K562 (cell line): ENCODE measurements at places on chromosomes 11 and 22. TPM values are rescaled to one million over a fixed set of nuclear protein-coding genes. Genes with fewer than 3 reads are reported as not detected.

GRCh38 chr11:17734986-17735817 is 621 bp downstream of the KCNC1 start:
- DNase-seq, result peak; percentile 71

- DNase-seq, result no peak
These were observed 113.1 kb downstream of the RBFOX2 start for GRCh38 chr22:35915477-35916013.

GRCh38 chr11:46837860-46838259 is 8.2 kb downstream of the CKAP5 start:
- DNase-seq, result no peak

DNA sequence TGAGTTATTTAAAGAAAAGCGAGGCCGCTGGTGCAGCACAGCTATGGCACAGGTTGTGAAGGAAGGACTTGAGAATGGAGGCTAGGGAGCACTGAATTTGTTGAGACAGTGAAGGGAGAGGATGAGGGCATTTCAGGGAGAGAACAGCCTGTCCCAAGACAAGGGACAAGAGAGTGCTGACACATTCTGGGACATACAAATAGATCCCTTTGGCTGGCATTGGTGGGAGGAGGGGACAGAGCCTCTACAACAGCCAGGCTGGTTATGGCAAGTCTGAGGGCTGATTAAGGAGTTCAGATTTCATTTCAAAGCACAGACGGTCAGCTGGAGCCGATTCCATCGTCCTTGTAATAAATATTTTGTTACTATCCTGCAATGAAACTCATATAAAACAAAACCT is 1.7 kb upstream of the SLC29A2 start:
- no peak for DNase-seq

- peak; percentile 89 for DNase-seq
These were observed 16.7 kb downstream of the STARD10 start for GRCh38 chr11:72776844-72777754.

GRCh38 chr11:120882175-120882574 is 141.7 kb upstream of the TBCEL start:
- DNase-seq, result no peak

- no peak for DNase-seq
These were observed 115.3 kb upstream of the SESN3 start for GRCh38 chr11:95346265-95346664.

DNA sequence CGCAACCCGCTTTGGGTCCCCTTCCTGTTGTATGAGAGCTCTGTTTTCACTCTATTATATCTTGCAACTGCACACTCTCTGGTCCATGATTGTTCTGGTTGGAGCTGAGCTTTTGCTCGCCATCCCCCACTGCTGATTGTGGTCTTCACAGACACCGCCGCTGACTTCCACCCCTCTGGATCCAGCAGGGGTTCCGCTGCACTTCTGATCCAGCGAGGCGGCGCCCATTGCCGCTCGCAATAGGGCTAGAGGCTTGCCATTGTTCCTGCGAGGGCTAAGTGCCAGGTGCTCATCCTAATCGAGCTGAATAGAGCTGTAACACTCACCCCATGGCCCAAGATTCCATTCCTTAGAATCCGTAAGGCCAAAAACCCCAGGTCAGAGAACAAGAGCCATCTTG is 1905.8 kb upstream of the RAG2 start:
- no peak for DNase-seq

Gene WBP2NL
- total RNA-seq, result not detected in 2 replicates

Gene TMPRSS5
- total RNA-seq, result 0.34 and 0.49 TPM in 2 replicates

Gene NEAT1
- total RNA-seq, result 129 and 208 TPM in 2 replicates

Gene FOLH1
- total RNA-seq, result not detected in 2 replicates

Gene BACE1-AS
- 4.7 and 5.9 TPM in 2 replicates for total RNA-seq

Gene CLDN5
- 0.16 and 0.20 TPM in 2 replicates for total RNA-seq

Gene MAPK12
- 68.4 and 69.1 TPM in 2 replicates for total RNA-seq

Gene CEP126
- total RNA-seq, result 0.07 and 0.11 TPM in 2 replicates
